ENCODE measurements at places on chromosomes 6 and 20.

DNA sequence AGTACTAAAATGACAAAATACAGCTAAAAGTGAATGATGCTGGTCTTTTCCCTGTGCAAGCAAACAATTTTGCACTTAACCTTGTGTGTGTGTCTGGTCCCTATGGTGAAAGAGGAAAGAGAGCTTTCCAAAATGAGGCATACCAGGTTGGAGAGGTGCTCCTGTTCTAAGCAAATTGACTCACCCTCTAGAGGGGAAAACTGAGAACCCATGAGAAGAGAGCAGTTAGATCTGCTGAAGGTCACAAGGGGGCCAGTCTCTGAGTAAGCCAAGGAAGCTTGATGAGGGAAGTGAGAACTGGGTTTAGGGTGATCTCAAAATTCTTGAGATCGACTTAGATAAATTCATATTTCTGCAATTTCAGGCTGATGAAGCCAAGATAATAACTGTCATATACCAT is 157.5 kb upstream of the TBX18 start:
- DNase-seq, result no peak

- no peak for DNase-seq
Observed at GRCh38 chr6:115612216-115612615, 448.5 kb downstream of the FRK start.

DNA sequence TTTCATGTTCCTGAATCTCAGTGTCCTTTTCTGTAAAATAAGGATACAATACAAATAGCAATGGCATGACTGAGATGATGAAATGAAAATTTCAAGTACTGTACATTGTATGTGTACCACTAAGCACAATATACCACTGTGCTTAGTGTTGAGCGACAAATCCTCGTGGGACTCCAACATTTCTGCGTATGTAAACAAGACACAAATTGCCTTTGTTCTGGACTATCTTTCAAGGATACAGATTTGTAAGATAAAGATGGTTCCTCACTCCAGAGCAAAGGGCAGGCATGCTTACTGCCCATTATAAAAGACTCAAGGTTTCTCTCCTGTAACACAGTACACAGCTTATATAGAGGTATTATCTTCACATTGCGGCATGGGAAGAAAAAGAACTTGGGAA is 6.0 kb downstream of the RARS2 start:
- no peak for DNase-seq

DNA sequence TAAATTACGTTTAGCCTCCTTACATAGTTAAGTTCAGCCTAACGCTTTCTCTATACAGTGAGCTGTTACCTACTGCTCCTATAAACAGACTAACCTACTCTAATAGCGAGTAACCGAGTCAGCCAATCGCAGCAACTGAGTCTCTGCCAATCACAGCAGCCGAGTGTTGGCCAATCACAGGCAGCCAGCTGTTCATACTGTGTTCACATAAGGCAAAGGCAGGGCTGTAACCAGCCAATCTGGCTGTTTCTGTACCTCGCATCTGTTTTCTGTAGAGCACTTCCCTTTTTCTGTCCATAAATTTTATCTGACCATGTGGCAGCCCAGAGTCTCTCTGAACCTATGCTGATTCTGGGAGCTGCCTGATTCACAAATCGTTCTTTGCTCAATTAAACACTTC is 263.9 kb upstream of the JARID2 start:
- no peak for DNase-seq

GRCh38 chr6:81067057-81067456 is 685.4 kb downstream of the TENT5A start:
- no peak for DNase-seq

DNA sequence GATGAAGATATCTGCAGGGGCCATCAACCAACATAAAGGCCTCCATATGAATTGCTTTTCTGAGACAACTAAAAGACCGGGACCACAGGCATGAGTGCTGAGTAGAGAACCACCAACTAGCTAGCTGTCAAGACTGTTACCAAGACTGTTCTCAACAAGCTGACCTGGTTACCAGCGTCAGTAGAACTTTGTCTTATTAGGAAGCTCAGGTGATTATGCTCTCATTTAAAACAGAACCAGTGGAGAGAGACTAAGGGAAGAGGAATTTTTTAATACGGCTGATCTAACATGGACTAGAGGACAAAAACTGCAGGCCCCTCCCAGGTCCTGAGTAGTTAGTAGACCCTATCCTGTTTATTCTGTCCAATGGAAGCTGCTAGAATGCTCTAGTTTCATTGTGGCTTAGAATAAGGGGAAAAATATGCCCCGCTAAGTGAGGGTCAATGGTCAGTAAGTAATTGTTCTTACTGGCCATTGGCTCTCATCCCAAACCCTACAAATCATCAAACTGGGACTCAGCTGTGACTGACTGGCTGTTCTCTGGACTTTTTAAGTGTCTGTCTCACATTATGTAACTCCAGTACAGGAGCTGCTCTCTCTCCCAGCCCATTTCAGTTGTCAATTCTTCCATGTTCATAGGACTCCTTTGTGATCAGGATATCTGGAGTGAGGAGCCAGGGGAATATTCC is 3.8 kb upstream of the DYNLRB1 start:
- DNase-seq, result no peak

GRCh38 chr6:147782302-147782701 is 273.8 kb downstream of the SAMD5 start:
- no peak for DNase-seq

DNA sequence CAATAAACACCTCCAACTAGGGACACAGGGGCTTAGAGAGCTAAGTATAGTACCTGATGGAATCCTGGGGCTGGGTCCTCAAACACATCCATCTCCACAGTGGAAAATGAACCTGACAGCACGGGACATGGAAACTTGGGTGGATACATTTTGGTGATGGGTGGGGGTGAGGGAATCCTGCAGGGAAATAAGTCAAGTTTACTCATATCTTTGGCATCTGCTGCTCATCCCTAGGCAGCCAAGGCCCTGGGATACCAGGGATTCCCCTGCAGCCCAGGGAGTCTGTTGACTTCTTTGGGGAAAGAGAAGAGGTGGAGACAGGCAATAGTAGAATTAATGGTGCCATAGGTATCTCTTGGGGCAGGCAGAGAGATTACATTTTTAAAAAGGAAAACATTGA is 6.6 kb downstream of the APOBEC2 start:
- DNase-seq, result no peak

GRCh38 chr6:118134206-118134605 is 227.1 kb downstream of the SLC35F1 start:
- no peak for DNase-seq

DNA sequence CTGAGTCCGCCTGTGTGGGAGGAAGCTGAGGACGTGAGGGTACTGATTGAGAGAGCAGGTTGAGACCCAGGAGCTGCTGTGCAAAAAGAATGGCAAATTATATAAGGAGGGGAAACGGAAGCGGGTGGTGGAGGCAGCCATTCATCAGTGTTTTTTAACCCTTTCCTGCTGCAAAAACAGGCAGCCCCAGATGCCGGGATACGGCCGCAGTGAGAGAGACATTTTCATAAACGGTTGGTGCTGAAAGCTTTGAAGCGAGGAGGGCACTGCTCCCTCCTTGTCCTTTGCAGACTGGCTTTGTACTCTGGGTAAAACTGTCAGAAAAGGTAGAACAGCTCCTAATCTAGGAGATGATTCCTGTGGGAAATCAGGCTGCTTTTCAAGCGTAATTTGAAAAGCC is 56.4 kb downstream of the TTI1 start:
- DNase-seq, result no peak

DNA sequence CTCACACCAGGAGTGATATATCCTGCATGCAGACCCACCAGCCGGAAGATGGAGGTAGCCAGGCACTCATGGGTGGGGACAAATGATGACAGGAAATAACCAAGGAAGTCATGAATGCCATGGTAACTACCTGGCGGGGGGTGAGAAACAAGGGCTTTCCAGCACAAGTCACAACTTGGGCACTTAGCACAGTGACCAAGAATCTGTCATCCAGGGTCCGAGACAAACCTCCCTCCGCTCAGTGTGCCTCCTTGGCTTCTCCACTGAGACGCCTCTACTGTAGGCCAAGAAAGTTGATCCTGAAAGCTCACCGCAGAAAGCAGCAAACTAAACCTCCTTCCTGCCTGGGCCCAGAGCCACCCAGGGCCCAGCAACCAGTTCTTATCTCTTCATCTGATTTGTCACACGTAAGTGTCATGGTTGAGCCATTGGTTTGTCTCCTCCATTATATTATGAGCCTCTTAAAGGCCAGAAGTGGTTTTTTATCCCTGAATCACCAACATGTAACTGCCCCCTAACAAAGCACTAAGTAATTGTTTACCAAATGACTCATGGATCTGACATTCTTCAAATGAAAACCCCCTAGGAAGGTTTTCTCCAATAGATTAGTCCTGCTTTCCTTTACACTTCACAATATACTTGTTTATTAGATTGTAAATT is 84.3 kb upstream of the TAB2 start:
- no peak for DNase-seq

DNA sequence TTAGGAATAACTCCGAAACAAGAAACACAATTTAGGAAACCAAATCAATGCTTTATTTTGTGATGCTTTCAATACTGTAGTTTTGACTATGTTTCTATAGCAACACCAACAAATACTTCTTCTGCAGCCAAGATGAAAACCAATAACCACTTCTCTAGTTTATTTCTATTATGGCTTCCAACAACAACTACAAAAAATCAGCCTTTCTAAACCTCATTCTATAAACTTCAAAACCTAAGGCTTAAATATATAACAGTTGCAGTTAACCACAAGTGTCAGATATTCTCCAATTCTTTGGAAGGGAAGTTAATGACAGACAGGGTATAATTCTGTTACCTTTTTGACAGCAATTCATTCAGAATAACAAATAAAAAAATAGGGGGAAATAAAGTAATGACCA is 80.9 kb downstream of the EPB41L2 start:
- no peak for DNase-seq

DNA sequence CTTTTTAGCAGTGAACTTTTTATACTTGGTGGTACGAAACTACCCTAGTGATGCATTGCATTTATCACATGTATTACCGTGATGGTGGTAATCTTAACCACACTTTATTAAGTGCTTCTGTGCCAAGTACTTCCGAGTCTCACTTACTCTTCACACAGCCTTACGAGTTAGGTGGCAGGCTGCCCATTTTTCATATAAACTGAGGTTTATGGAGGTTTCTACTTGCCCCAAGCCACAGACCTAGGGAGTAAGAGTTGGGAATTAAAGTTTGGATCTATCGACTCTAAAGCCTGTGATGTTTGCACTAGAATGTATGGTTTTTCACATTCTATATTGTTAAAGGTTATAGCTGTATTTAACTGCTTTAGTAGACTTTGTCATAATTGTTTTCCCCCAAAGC is 5.5 kb upstream of the PABPC1L start:
- DNase-seq, result no peak

DNA sequence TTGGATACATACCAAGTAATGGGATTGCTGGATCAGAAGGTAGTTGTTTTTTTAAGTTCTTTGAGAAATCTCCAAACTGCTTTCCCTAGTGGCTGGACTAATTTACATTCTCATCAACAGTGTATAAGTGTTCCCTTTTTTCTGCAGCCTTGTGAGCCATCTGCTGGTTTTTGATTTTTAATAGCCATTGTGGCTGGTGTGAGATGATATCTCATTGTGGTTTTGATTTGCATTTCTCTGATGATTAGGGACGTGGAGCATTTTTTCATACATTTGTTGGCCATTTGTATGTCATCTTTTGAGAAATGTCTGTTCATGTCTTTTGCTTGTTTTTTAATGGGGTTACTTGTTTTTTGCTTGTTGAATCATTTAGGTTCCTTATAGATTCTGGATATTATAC is 34.8 kb downstream of the TOP1 start:
- no peak for DNase-seq

DNA sequence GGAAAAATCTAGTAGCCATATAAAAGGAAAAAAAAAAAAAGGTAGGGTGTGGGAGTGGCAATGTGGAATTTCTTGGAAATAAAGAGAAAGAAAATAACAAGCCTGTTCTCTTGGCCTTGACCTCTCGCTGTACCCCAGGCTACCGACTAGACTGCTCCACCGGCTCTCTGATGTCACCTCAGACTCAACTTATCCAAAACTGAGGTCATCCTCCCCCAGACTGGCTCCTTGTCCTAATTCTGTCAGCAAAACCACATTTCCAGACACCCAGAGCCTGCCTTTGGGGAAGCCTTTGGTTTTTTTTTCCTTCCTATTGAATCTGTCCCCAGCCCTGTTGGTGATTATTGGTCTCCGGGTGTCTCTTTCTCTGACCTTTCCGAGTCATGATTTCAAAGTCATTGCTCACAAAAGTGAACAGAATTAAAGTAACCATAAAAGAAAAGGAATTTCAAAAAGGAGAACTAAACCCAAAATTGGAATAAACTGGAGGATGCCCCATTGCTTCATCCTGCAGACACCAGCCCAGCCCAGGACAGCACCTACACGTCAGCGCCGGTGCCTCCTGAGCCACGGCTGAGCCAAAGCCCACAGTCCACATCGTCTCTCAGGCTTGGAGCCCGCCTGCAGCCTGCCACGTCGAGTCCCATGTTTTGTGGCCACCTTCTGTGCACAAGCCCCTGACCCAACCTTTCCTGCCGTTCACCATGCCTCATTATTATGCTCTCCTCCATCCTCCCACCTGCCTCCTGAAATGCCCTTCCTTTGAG is 170.7 kb downstream of the MYLK4 start:
- no peak for DNase-seq

- DNase-seq, result no peak
Observed at GRCh38 chr6:46217671-46218131, 46.9 kb upstream of the ENPP5 start.

DNA sequence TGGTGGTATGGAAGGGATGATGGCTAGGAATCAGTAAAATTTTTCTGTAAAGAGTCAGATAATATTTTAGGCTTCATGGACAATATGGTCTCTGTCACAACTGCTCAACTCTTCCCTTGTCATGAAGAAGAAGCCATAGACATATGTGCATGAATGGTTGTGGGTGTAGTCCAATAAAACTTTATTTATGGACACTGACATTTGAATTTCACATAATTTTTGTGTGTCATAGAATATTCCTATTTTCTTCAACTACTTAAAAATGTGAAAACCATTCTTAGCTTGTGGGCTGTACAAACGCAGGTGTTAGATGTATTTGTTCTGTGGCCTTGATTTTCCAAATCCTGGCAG is 59.9 kb downstream of the SYNDIG1 start:
- no peak for DNase-seq

DNA sequence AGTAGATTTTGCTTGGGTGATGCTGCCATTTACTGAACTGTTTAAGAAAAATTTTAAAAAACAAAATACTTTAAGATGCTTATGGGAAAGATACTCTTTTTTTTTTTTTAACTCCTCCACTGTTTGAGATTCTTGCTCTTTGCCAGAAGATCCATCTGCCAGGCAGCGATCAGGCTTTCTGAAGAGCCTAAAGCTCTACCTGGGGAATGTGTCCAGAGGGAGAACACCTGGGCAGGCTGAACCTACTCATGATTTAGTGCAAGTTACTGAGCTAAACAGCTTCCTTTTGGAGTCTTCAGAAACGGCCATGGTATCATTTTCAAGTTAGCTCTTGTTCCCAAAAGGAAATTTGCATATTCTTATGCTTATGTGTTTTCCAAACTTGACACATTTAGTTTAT is 23.5 kb upstream of the MLIP start:
- DNase-seq, result no peak
